Activated naive CD4-positive, alpha-beta T cell treated with Interleukin-2 at 50 U/mL for 16 hours (primary cell): ENCODE measurements at places on chromosomes 13 and 19.
A peak's percentile ranks its signal among the peaks of the same experiment; 100 is the strongest.

DNA sequence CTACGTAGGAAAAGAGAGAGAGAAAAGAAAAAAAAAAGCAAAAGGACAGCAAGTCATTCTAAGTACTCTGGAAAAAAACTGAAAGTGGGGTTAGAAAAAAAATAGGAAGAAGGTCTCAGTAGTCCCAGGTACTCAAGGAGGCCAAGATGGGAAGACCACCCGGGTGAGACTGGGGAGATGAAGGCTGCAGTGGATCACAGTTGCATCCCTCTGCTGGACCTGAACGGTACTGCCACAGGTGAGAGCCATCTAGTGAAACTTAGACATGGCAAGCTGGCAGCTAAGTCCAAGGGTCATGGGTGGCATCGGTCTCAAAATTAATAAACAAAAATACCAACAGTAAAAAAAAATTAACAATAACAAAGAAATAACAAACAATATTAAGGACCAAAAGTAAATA, 41.0 kb upstream of the ZNF91 start:
- no peak for DNase-seq

GRCh38 chr13:107289540-107289939, 721.6 kb upstream of the ARGLU1 start:
- no peak for DNase-seq

- no peak for DNase-seq
These were observed 800.1 kb upstream of the PCDH9 start for GRCh38 chr13:68030152-68030809.

DNA sequence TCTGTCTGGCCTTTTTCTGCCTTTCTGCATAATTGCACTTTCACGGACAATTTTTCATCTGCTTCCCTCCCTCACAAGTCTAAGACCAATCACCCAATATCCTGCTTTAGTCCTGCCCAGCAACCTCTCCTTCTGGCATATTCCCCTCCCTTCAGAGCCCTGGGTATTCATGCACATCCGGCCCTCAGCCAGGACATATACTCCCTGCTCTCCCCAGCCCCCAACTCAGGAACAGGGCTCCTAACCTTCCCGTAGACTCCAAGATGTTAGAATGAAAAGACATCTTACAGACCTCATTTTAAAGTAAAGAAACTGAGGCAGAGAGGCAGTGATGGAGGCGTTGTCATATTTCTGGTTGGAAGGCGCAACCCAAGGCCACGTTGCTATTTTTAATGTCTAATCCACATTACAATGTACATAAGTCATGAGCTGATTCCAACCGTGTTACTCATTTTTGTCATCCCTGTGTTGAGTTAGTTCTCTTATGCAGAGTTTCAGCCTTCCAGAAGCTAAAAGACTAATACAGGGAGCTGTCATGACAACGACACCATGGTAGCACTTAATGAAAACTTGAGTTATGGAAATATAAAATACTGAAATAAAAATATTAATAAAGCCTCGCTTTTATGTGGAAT, 209.2 kb downstream of the TSHZ3 start:
- no peak for DNase-seq

DNA sequence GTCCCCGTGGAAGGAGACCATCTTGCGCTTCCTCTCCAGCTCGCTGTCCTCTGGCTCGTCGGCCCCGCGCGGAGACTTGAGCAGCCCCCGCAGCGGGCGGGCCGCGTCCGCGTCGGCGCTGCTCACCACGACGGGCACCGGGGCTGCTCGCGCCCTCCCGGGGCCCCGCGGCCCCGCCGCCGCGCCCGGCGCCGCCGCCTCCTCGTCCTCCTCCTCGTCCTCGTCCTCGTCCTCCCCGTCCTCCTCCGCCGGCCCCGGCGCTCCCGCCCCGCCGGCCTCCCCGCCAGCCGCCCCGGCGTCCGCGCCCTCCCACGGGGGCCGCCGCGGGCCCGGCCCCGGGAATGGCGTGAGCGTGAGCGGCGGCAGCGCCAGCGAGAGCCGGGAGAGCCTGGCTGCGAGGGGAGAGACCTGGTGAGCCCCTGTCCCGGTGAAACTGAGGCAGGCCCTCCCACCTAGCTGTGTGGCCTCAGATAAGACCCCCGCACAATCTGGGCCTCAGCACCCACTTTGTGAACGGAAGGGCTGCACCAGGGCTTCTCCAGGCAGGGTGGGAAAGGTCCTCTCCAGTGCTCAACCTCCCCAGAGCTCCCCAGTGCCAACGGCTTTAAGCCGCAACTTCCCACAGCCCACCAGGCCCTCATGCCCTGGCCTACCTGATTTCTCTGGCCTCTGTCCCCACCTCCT, 17.8 kb downstream of the LMTK3 start:
- no peak for DNase-seq

DNA sequence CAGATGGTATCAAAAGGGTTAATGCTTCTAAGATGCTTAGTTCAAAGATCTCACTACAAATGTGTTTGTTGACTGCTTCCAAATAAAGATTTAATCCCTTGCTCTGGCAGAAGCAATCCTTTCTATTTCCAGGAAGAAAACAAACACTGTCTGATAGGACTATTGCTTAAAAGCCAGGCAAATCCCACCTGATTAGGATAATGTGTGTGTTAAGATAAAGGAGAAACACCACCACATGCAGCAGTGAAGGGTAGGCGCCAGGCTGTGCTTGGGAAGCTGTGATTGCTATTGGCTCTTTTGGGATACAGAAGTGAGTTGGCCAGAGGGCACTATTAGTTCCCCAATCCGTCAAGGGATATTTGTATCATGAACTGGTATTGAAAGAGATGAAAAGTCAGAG, 62.8 kb upstream of the LRCH1 start:
- no peak for DNase-seq

DNA sequence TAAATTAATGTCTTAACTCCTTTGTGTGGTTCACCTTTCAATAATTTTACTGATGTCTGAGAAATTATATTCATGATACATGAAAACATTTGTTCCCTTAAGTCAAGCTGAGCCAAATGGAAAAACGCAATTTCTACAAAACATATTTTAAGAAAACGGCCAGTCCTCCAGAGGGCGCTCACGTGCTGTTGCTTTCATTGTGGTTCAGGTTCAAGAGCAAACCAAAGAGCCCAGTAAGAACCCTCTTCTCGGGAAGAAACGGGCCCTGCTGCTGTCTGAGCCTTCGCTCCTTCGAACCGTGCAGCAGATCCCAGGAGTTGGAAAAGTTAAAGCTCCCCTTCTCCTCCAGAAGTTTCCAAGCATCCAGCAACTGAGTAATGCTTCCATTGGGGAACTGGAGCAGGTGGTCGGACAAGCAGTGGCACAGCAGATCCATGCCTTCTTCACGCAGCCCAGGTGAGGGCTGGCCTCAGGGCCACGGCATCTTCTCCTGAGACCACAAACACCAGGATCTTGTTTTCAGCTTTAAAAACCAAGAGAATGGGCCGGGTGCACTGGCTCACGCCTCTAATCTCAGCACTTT, 4.3 kb downstream of the FAAP24 start:
- peak; percentile 66 for DNase-seq

- DNase-seq: peak; percentile 69
These were observed 5.2 kb upstream of the LMNB2 start for GRCh38 chr19:2461751-2462634.
